Effector memory CD4-positive, alpha-beta T cell (primary cell): ENCODE measurements at places on chromosomes 11 and 22.

DNA sequence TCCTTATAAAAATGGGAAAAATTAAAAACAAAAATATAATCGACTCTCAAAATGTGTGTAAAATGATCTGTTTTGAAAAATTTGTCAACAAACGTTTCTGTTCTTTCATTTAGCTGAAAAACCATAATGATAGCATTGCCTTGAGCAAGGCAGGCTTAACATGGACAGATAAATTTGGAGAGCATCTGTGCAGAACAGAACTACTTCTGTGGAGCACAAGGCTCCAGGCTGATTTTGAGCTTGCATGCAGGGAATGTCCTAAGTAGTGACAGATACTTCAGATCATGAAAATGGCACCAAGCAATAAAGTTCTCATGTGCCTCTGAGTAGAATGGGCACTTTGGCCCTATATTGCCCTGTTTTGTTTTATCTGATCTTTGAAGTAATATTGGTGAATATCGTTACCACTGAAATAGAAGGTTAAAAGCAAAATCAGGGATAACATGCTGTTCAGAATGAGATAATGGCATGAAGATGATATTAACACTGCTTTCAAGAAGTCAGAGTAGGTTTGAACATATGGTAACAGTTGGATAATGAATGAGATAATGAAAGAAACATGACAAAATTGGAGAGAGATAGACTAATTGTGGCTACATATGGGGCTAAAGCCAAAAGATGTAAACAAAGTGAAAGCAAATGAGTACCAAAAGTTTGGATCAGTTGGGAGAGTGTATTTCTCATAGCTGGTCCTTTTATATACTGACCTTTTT, 730.5 kb upstream of the CCDC179 start:
- DNase-seq, result no peak

GRCh38 chr11:95999711-96000406, 76.0 kb upstream of the MTMR2 start:
- DNase-seq, result no peak

- no peak for DNase-seq
Measured at GRCh38 chr11:75342966-75343870, 8.2 kb downstream of the ARRB1 start.

GRCh38 chr11:404551-405264, 10.1 kb downstream of the SIGIRR start:
- no peak for DNase-seq

GRCh38 chr11:36149538-36150242, 139.5 kb downstream of the COMMD9 start:
- no peak for DNase-seq

- DNase-seq, result no peak
Measured at GRCh38 chr11:6111673-6112072, 4.2 kb downstream of the OR56B4 start.

DNA sequence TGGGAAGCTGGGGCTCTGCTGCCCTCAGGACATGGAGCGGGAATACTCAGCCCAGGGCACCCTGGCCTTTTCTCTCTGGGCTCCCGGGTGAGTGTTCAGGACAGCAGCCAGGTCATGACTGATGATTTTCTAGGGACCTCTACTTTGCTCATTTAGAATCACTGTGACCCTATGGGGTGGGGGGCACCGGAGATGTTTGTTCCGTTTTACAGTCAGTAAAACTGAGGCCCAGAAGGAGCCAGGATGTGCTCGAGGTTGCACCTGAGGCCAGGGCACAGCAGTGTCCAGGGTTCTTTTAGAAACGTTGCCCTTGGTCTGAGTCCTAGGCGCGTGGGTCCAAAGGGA, 48.1 kb downstream of the SMIM38 start:
- DNase-seq, result no peak

DNA sequence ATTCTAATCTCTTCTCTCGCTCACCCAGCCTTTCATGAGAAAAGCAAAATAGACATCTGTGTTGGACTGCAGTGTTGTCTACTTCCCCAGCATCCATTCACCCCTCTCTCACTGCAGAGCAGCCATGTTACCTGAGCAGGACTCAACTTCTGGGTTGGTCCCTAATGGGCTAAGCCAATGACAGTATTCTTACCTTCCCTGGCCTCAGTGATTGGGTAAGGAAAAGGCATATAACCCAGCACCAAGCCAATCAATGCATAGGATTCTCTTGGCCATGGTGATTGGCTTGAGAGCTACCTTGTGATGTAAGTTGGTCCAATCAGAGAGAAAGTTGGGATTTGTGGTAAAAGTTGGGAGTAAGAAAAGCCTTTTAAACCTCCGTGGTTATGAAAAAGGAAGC, 99.8 kb upstream of the NECTIN1 start:
- no peak for DNase-seq

DNA sequence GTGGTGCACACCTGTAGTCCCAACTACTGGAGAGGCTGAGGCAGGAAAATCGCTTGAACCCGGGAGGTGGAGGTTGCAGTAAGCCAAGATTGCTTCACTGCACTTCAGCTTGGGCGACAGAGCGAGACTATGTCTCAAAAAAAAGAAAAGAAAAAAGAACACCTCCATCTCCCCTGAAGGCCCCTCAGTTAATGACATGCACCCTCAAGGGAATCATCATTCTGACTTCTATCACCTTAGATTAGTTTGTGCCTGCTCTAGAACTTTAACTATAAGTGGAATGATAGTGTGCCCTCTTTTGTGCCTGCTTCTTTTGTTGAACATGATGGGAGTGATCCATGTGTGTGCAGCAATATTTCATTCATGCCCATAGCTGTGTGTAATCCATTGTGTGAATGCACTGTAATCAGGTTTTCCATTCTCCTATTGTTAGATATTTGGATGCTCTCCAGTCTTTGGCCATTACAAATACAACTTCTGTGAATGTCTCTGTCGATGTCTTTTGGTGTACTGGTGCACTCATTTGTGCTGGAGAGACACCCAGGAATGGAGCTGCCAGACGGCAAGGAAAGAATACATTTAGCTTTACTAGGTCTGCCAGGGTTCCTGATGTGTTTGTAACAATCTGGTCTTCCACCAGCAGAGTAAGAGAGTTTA, 883 bp upstream of the VPREB3 start:
- DNase-seq, result no peak

DNA sequence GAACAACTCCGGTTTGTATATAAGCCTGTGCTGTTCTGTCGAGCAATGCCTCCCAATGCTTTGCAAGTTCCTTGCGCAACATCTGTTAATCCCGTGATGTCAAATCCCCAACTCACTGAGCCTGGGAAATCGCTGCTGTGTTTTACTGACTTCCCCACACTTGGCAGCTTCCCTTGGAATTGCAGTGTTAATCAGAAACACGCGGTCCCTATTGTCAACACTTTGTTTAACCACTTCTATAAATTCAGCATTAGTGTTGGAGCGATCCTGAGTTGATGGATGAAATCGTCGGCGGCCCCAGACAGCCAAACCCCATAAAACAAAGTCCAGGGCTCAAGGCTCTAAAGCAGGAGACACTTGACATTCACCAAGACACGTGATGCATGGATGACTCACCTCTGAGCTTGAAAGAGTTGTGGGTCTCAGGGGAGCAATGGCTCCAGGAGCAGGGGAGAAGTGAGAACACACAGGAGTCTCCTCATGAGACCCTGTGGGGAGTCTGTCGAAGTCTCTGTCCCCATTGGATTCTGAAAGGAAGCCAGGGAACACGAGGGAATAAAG, 555.3 kb downstream of the MIAT start:
- DNase-seq, result no peak

- no peak for DNase-seq
Measured at GRCh38 chr11:2926611-2927051, 2.6 kb downstream of the PHLDA2 start.

DNA sequence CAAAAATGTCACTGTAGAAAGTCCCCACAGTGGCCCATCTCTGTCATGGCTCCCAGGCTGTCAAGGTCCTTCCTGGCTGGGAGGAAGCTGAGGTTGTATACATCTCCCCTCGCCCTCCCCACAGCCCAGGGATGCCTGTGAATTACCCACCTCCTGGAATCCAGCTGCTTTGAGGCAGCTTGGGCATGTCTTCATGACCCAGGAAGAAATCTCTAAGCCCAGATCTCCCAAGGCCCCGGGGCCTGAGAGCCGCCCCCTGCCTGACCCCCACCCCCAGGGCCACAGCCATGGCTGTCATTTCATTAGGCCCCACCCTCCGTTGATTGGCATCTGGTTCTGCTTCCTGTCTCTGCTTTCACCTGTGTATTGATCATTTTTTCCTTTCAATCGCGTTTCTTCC, 207.5 kb downstream of the TBC1D22A start:
- no peak for DNase-seq
